ENCODE measurements at places on chromosomes 6 and 20.
A peak's percentile ranks its signal among the peaks of the same experiment; 100 is the strongest.

DNA sequence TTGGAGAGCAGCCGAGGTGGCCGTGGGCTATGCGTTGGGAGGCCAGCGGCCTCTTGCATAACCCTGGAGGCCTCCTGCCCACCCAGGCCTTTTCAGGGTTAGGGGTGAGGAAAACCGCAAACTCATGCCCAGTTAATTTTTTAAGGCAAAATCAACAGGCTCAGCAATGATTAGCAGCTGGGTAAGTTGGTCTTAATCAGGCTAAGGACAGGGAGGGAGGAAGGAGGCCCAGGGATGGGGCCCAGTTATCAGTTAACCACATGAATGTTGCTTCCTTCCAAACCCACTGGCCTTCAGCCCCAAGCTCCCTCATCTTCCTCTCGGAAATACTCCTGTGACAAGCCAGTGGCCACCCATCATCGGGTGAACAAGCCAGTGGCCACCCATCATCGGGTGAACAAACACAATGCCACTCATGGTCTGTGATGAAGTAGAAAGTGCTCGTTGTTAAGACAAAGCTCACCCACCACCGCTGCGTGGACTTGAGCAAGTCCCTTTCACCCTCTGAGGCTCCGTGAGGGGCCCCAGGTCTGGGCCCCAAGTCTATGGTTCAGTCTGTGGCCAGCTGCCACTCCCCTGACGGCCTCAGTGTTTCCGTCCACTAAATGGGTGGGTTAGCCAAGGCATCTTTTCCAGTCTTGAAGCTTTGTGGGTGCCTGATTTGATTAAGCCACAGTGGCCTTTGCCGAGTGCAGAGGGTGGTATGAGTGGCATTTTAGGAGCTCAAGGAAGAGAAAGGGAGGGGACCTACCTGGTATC, 39.4 kb downstream of the HNF4A start:
- H3K27ac ChIP-seq = no peak overlapping the region
- no peak for DNase-seq
- H3K4me3 ChIP-seq = no peak overlapping the region
- no peaks in the 10 kb centered on the region for H3K27me3 ChIP-seq
- no peaks in the 10 kb centered on the region for H3K4me1 ChIP-seq
- H3K36me3 ChIP-seq = no peaks in the 10 kb centered on the region

- peaks cover under 1% of the 10 kb centered on the region for H3K4me1 ChIP-seq
- DNase-seq = peak; percentile 49
- no peak overlapping the region for H3K27ac ChIP-seq
- H3K36me3 ChIP-seq = no peaks in the 10 kb centered on the region
- no peaks in the 10 kb centered on the region for H3K27me3 ChIP-seq
These were observed 6.6 kb upstream of the WTAP start for GRCh38 chr6:159720708-159721107.

DNA sequence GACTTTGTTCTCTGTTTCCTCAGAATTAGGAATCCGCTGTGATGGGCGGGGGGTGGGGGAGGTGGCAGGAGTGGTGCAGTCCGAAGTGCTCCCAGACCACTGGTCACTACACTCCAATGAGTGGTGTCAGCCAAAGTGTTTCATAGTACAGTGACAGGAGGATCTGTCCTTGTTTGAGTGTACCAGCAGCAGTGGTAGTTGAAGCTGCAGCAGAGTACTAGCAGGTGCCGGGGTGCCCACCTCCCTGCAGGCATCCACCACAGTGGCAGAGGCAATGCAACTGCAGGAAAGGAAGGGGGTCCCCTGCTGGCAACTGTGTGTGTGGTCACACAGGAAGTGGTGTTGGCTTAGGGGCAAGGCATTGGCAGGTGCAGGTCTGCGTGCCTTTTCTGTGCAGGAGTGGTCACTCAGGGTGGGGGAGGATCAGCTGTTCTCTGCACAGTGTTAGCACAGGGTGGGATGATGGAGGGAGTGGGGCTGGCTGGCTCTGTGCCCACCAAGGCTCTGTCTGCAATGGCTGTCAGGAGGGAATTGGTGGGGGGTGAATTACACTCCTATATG, 9.7 kb downstream of the HLA-DOB start:
- no peaks in the 10 kb centered on the region for H3K36me3 ChIP-seq
- no peaks in the 10 kb centered on the region for H3K27me3 ChIP-seq
- DNase-seq = no peak
- H3K4me1 ChIP-seq = no peaks in the 10 kb centered on the region
- no peak overlapping the region for H3K27ac ChIP-seq
- no peak overlapping the region for H3K4me3 ChIP-seq

DNA sequence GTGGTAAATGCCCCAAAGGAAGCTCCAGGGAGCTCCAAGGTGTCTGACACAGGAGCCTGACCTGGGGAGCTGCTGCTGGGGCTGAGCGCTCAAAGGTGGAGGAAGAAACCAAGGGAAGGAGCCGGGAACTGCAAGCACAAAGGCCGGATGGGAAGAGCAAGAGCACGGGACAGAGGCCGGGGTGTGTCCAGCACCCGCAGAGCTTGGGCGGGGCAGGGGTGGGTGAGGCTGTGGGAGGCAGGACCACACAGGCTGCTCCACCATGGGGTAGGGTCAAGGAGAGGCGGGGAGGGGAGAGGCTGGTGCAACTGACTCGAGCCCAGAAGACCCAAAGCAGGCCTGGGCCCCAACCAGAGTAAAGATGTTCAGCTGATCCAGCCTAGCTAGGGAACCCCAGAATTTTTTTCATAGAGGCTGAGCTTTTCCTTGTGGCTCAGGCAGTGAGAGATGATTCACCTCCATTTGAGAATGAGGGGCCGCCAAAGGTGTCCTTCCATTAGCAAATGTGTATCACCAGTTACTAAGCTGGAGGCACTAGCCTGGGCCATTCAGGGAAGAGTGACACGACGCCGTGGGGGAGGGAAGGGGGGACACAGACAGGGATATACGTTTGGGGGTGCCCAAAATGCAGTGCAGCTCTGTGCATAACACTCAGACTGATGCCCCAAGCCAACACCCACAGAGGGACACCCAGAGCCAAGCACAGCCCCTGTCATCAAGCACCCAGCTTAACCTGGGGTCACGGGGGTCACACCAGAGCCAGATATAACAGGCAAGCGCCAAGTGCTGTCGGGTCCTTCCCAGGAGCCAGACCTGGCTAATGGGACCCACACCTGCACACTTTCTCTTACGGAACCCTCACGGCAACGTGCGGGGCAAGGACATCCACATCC, 21.3 kb upstream of the TLDC2 start:
- no peaks in the 10 kb centered on the region for H3K27me3 ChIP-seq
- DNase-seq = no peak

- no peaks in the 10 kb centered on the region for H3K27me3 ChIP-seq
- no peak for DNase-seq
- no peaks in the 10 kb centered on the region for H3K4me1 ChIP-seq
- H3K4me3 ChIP-seq = no peak overlapping the region
These were observed 171.2 kb upstream of the SUPT3H start for GRCh38 chr6:45548657-45549515.

- peak; percentile 8 for DNase-seq
- H3K27me3 ChIP-seq = no peaks in the 10 kb centered on the region
- no peak overlapping the region for H3K27ac ChIP-seq
- H3K36me3 ChIP-seq = no peaks in the 10 kb centered on the region
- no peaks in the 10 kb centered on the region for H3K4me1 ChIP-seq
These were observed 34.5 kb downstream of the SLX4IP start for GRCh38 chr20:10469599-10469998.

DNA sequence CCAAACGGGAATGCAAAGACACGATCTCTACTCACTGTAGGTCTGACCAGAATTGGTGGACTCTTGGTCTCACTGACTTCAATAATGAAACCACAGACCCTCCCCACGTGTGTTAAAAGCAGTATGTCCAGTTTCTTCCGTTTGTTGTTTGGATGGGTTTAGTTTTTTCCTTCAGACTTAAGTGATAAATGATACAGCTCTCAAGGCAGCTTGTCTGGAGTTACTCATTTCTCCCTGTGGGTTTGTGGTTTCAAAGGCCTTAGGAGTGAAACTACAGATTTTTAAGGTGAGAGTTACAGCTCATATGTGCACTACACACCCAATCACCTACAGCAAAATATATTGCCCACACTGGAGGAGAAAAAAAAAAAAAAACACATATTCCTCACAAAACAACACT, 86.7 kb upstream of the STMND1 start:
- H3K36me3 ChIP-seq = no peaks in the 10 kb centered on the region
- no peak overlapping the region for H3K27ac ChIP-seq
- no peak for DNase-seq
- H3K4me1 ChIP-seq = no peaks in the 10 kb centered on the region

- H3K4me3 ChIP-seq = no peak overlapping the region
- no peaks in the 10 kb centered on the region for H3K36me3 ChIP-seq
- no peaks in the 10 kb centered on the region for H3K27me3 ChIP-seq
These were observed 68.4 kb downstream of the ID4 start for GRCh38 chr6:19905584-19905983.

DNA sequence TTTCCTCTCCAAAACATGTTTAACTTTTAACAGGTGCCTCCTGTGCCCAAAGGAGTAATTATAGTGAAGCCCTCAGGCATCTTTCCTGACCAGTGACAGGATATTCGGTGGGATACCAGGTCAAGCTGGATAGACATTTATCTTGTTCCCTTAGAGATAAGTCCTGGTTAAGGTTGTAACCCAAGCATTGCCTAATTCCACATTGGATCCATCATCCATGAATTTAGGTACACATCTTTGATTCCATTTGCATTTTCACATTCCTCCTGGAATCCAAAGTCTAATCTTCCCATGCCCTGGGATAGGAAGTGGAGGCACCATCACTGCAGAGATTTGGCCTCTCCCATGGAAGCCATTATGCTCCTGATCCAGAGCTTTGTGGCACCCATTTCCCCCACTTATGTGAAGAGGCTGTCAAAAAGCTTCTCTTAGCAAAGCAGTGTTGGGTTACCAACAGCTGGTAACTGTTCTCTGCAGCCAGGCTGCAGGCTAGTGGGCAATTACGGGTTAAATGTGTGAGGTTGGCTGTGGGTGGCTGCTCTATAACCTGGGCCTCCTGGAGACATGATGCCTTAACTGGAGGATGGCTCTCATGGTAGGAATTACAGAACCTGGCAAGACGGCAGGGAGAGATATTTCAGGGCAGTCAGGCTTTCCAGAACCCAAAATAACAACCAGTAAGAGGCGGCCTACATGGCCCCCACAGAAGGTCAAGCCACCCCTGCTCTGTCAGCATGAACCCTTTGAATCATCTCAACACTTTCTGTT, 96.9 kb upstream of the VGLL2 start:
- H3K27me3 ChIP-seq = no peaks in the 10 kb centered on the region
- H3K27ac ChIP-seq = no peak overlapping the region
- no peaks in the 10 kb centered on the region for H3K36me3 ChIP-seq
- no peak for DNase-seq

GRCh38 chr6:53180678-53181077, 32.0 kb upstream of the GCM1 start:
- H3K27me3 ChIP-seq = no peaks in the 10 kb centered on the region
- H3K4me3 ChIP-seq = no peak overlapping the region
- H3K27ac ChIP-seq = no peak overlapping the region
- H3K36me3 ChIP-seq = no peaks in the 10 kb centered on the region

- H3K27me3 ChIP-seq = no peaks in the 10 kb centered on the region
- no peak overlapping the region for H3K27ac ChIP-seq
- no peaks in the 10 kb centered on the region for H3K4me1 ChIP-seq
- no peak for DNase-seq
- H3K36me3 ChIP-seq = no peaks in the 10 kb centered on the region
These were observed 213.0 kb upstream of the CDYL start for GRCh38 chr6:4563156-4563555.

- H3K27me3 ChIP-seq = no peaks in the 10 kb centered on the region
- no peaks in the 10 kb centered on the region for H3K4me1 ChIP-seq
- H3K4me3 ChIP-seq = no peak overlapping the region
- no peak for DNase-seq
- no peak overlapping the region for H3K27ac ChIP-seq
- H3K36me3 ChIP-seq = no peaks in the 10 kb centered on the region
These were observed 1080.7 kb upstream of the MAP3K7 start for GRCh38 chr6:91667596-91667995.

GRCh38 chr6:99745651-99746050, 139.0 kb downstream of the PRDM13 start:
- H3K36me3 ChIP-seq = no peaks in the 10 kb centered on the region
- H3K27ac ChIP-seq = no peak overlapping the region
- no peaks in the 10 kb centered on the region for H3K4me1 ChIP-seq

DNA sequence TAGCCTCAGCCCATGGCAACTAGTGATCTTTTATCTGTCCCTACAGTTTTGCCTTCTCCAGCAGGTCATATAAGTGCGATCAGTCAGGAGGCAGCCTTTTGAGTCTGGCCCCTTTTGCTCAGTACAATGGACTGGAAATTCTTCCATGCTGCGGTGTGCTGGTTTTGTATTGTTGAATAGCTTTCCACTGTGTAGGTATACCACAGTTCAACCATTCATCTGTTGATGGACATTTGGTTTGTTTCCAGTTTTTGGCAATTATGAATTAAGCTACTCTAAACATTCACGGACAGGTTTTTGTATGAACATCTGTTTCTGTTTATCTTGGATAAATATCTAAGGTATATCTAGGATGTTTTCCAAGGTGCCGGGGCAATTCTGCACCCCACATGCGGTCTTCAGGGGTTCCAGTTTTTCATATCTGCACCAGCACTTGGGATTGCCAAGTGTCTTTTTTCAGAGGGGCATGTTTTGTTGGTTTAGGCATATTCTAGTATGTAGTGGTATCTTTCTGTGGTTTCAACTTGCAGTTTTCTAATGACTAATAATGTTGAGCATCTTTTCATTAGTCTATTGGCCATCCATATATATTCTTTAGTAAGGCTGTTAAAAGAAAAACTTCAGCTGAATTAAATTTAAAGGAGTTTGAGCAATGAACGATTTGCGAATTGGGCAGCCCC, 141.0 kb downstream of the TFAP2C start:
- no peak overlapping the region for H3K27ac ChIP-seq
- H3K36me3 ChIP-seq = no peaks in the 10 kb centered on the region
- no peaks in the 10 kb centered on the region for H3K27me3 ChIP-seq
- H3K4me1 ChIP-seq = no peaks in the 10 kb centered on the region
- no peak overlapping the region for H3K4me3 ChIP-seq
- no peak for DNase-seq

GRCh38 chr20:43911066-43911465, 3.6 kb upstream of the TOX2 start:
- no peak overlapping the region for H3K4me3 ChIP-seq
- peaks cover 9% of the 10 kb centered on the region for H3K4me1 ChIP-seq
- DNase-seq = no peak
- no peaks in the 10 kb centered on the region for H3K36me3 ChIP-seq
- H3K27me3 ChIP-seq = peaks cover 16% of the 10 kb centered on the region

- DNase-seq = no peak
- H3K27me3 ChIP-seq = no peaks in the 10 kb centered on the region
- H3K27ac ChIP-seq = no peak overlapping the region
- H3K4me1 ChIP-seq = no peaks in the 10 kb centered on the region
- no peaks in the 10 kb centered on the region for H3K36me3 ChIP-seq
These were observed 70.2 kb downstream of the BMP2 start for GRCh38 chr20:6837730-6838129.

- H3K4me3 ChIP-seq = no peak overlapping the region
- DNase-seq = no peak
- no peaks in the 10 kb centered on the region for H3K4me1 ChIP-seq
- no peak overlapping the region for H3K27ac ChIP-seq
These were observed 17.1 kb downstream of the TGM3 start for GRCh38 chr20:2312876-2313275.

- DNase-seq = peak; percentile 69
- H3K27me3 ChIP-seq = no peaks in the 10 kb centered on the region
- no peaks in the 10 kb centered on the region for H3K36me3 ChIP-seq
- H3K4me1 ChIP-seq = peaks cover 5% of the 10 kb centered on the region
- peak overlapping the region; percentile 49 for H3K4me3 ChIP-seq
These were observed 222.8 kb downstream of the LY86 start for GRCh38 chr6:6811128-6812009.

- no peaks in the 10 kb centered on the region for H3K4me1 ChIP-seq
- H3K36me3 ChIP-seq = no peaks in the 10 kb centered on the region
- no peak for DNase-seq
- H3K27ac ChIP-seq = no peak overlapping the region
- no peak overlapping the region for H3K4me3 ChIP-seq
- H3K27me3 ChIP-seq = no peaks in the 10 kb centered on the region
These were observed 13.5 kb upstream of the MAFB start for GRCh38 chr20:40702504-40702903.
